ENCODE measurements at places on chromosomes 13 and 19.
A peak's percentile ranks its signal among the peaks of the same experiment; 100 is the strongest.

- DNase-seq = no peak
Observed at GRCh38 chr13:40983259-40983658, 35.9 kb downstream of the ELF1 start.

DNA sequence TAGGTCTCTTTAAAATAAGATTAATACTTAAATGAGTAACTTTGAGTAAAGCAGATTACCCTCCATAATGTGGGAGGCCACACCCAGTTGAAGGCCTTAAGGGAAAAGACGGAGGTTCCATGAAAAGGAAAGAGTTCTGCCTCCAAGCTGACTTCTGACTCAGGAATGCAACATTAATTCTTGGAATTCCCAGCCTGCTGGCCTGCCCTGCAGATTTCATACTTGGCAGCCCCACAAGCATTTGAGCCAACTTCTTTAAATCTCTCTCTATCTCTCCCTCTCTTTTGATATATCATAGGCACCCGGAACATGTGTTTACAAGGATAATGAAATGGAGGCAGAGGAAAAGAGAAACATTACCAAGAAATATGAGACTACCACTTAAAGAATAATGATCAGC, 902.3 kb upstream of the MIR17HG start:
- no peak for DNase-seq

- no peak for DNase-seq
Observed at GRCh38 chr19:4508698-4509097, 9.6 kb downstream of the PLIN4 start.

- DNase-seq = no peak
Observed at GRCh38 chr19:34332027-34332760, 32.8 kb upstream of the GPI start.

GRCh38 chr13:98751861-98752466, 508 bp downstream of the SLC15A1 start:
- no peak for DNase-seq

GRCh38 chr19:28210886-28211285, 1002.1 kb downstream of the UQCRFS1 start:
- no peak for DNase-seq

GRCh38 chr13:112325142-112325808, 50.9 kb upstream of the SPACA7 start:
- no peak for DNase-seq

GRCh38 chr19:14471436-14472187, 3.5 kb downstream of the PTGER1 start:
- no peak for DNase-seq

GRCh38 chr13:29763436-29764180, 86.8 kb downstream of the UBL3 start:
- no peak for DNase-seq

- DNase-seq = no peak
Observed at GRCh38 chr13:40540328-40541044, 126.0 kb downstream of the FOXO1 start.

GRCh38 chr13:20945952-20946383, 43.4 kb upstream of the XPO4 start:
- DNase-seq = peak; percentile 82

- DNase-seq = no peak
Observed at GRCh38 chr13:34004676-34005075, 186.7 kb downstream of the RFC3 start.

GRCh38 chr13:105996391-105997025, 539.0 kb downstream of the EFNB2 start:
- DNase-seq = no peak

DNA sequence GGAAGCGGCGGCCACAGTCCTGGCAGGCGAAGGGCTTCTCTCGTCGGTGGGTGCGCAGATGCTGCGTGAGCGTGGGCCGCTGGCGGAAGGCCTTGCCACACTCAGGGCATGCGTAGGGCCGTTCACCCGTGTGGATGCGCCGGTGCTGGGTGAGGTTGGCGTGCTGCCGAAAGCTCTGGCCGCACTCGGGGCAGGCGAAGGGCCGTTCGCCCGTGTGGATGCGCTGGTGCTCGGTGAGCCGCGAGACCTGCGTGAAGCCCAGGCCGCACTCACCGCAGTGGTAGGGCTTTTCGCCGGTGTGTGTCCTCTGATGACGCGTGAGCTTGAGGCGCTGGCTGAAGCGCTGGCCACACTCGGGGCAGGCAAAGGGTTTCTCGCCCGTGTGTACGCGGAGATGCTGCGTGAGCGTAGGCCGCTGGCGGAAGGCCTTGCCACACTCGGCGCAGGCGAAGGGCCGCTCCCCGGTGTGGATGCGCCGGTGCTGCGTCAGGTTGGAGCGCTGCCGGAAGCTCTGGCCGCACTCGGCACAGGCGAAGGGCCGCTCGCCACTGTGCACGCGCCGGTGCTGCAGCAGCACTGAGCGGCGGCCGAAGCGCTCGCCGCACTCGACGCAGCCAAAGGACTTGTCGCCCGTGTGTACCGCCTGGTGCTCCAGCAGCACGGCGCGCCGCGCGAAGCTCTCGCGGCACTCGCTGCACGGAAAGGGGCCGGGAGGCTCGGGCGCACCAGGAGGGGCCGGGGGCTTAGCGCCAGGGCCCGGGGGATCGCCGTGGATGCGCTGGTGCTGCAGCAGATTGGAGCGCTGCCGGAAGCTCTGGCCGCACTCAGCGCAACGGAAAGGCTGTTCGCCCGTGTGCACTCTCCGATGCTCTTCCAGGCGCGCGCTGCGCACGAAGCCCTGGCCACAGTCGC, 4.0 kb upstream of the UBE2M start:
- DNase-seq = no peak

DNA sequence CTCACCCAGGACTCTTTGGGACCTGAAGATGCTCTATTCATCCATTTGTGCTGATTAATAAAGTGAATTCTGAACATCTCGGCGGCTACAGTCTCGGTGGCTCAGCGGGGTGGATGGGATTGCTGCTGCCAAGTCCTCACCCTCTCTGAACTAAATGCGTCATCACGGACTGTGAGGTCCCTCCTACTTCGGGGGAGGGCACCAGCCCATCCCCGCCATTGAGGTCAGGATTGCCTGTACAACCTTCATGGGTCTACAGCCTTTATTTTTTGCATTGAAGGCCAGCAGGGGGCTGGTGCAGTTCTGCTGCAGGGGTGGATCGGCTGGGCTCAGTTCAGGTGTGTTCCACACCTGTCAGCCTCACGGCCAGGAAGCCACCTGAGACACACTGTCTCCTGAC, 181.8 kb downstream of the COL4A1 start:
- no peak for DNase-seq

DNA sequence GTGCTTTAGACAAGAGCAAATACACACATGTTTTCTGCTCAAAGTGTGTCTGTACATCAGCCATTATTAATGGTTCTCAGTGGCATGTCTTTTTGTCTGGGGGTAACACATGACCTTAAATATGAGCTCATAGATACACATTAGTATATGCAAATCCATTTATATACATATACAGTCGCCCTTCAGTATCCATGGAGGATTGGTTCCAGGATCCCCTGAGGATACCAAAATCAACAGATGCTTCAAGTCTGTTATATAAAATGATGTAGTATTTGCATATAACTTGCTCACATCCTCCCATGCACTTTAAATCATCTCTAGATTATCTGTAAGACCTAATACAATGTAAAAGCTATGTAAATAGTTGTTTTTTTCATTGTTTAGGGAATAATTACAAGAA, 298.1 kb downstream of the OLFM4 start:
- DNase-seq = no peak

DNA sequence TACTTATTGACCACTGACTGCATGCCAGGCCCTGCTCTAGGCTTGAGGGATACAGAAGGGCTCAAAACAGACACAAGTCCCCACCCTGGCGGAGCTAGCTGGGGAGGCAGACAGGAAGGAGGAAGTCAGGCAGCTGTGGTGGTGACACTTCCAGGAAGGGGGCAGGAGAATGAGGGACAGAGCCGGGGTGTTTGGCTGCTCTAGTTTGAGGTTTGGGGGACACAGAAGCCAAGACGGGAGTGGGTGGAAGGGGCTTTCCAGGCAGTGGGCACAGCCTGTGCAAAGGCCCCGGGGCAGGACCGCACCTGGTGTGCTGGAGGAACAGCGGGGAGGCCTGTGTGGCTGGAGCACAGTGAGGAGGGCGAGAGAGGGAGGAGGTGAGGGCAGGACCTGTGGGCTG, 4.0 kb downstream of the MRPL54 start:
- DNase-seq = no peak

DNA sequence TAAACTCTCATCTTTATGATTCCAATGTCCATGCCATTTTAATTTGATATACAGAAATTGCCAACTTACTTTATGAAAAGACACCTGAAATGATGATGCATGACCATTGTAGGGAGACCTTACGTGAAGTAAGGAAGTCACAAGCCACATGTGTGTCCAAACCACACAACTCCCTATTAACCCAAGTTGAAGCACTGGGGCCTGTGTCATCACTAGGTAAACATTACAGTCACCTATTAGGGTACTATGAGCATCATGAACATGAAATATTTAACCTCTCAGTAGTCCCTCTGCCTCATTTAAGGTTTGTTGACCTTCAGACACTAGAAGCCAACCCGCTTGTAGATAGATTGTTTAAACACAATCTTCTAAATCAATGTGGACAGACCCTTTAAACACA, 576.9 kb downstream of the IRS2 start:
- no peak for DNase-seq

DNA sequence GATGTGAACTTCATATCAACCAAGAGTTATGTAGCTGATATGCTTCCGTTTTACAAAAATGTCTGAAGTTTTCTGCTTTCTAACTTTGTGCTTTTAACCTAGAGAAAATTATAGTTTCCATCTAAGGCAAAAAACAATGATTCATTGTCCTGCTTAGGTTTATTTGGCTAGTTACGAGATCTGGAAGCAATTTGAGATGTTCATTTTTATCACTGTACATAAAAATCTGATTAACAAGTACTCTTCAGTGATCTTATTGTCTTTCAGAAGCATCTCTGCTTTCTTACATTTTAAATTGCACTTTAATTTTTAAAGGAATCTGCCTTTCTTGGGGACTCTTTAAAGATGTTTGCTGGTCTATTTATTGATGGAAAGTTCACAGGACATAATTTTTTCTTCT, 188.1 kb downstream of the RFC3 start:
- no peak for DNase-seq

DNA sequence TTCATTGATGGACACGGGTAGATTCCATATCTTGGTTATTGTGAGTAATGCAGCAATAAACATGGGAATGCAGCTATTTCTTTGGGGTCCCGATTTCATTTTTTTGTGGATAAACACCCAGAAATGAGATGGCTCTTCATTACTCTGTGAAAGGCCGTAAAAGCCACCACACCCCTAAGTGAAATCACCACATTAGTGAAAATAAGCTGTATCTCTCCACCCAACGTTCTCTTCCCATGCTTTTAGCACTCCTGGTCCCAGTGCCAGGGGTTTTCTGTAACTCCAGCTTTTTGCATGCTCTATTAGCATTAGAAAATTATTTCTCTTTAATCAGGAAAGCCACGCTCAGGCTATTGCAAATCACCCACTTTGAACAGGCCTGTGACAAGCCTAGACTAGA, 15.8 kb downstream of the CHAMP1 start:
- no peak for DNase-seq

DNA sequence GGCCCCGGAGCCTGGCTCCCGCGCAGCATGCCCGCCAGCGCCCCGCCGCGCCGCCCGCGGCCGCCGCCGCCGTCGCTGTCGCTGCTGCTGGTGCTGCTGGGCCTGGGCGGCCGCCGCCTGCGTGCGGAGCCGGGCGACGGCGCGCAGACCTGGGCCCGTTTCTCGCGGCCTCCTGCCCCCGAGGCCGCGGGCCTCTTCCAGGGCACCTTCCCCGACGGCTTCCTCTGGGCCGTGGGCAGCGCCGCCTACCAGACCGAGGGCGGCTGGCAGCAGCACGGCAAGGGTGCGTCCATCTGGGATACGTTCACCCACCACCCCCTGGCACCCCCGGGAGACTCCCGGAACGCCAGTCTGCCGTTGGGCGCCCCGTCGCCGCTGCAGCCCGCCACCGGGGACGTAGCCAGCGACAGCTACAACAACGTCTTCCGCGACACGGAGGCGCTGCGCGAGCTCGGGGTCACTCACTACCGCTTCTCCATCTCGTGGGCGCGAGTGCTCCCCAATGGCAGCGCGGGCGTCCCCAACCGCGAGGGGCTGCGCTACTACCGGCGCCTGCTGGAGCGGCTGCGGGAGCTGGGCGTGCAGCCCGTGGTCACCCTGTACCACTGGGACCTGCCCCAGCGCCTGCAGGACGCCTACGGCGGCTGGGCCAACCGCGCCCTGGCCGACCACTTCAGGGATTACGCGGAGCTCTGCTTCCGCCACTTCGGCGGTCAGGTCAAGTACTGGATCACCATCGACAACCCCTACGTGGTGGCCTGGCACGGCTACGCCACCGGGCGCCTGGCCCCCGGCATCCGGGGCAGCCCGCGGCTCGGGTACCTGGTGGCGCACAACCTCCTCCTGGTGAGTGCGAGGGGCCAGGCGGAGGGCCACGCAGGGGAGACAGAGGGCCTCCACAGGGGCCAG, at the start of gene KL:
Gene KL (plus strand): TSS at position 10 of the 909 bp plus-strand sequence. CDS start 18 bp downstream, at position 28.
- DNase-seq = no peak

DNA sequence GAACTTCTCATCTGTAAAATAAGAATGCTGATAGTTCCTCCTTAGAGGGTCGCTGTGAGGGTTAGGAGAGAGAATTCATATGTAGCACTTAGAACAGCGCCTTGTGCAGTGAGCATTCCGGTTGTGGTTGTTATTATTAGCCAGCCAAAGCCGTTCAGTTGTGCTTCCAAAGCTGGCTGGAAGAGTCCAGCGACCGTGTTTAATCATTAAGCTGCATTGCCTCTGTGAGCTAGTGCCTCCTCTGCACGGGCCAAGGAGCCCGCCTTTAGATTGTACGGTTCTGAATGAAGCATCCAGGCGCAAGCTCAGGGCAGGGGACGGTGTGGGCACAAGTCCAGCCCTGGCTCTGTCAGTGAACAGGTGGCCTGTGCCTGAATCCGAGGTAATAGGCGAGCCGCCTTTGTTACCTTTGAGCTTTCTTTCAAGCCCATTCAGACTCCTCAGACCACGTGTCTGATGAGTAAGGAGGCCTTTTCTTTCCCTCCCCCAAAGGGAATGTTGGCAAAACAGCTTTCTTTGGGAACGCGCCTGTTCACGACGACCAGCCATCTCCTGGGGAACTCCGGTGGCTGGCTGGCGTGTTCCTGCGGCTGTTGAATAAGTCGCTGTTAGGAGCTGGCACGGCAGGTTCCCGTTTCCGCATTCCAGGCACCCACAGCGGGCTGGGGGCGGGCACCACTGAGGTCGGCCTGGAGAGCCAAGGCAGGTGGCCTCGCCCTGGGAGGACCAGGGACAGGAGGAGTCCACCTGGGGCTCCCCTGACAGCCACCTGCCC, 25.1 kb downstream of the SIPA1L3 start:
- peak; percentile 25 for DNase-seq

DNA sequence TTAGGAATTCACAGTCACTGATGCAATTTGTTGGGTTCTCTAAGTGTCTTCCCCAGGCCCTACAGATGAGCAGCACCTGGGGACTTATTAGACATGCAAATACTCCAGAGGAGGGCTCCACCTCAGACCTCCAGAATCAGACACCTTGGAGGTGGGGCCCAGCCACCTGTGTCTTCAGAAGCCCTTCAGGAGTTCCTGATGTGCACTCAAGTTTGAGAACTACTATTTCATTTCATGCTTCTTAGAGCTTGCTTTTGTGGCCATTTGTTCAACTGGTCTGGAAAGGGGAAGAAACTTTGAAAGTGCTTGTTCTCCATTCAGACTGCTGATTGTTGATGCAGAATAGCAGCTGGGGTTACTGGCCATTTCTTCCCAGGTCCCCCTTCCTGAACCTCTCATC, 472.0 kb downstream of the COG6 start:
- no peak for DNase-seq

- no peak for DNase-seq
Observed at GRCh38 chr13:35485424-35485823, 8.9 kb upstream of the MAB21L1 start.

Measured in GDM1 (cell line).